SW480 (cell line): ENCODE measurements at places on chromosomes 4 and X.

DNA sequence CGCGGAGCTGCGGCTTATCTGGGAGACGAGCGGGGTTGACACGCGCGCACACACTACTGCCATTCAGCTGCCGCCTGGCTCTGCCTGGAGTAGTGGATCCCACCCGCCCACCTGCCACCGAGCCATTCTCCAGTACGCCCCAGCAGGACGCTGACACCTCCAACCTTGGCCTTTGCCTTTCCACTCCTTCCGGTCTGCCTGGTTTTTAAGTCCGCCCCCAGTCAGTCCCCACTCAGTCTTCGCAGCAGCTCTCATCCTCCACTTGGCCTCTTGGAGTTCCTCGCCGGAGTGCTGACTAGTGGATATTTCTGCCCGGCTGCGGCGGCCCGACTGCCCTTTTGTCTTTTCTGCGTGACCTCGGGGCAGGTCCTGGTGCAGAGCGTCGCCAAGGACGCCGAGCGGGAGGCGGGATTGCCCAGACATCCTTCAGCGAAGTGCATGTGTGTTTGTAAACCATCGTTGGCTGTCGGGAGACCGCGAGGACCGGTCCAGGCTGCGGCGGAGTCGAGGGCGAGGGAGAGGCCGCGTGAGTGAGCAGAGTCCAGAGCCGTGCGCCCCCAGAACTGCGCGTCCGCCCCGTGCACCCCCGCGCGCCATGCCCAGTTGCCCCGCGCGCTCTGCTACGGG lies 1.1 kb downstream of the SLIT2 start:
- DNase-seq = no peak

- no peak for DNase-seq
Observed at GRCh38 chrX:150845091-150845490, 53.4 kb downstream of the CD99L2 start.

GRCh38 chr4:99144070-99144469 lies at the start of gene ADH4:
Gene ADH4 (minus strand): TSS chr4:99144297. CDS start chr4:99144222, 75 bp downstream.
- no peak for DNase-seq

GRCh38 chrX:29136904-29137303 lies 549.7 kb downstream of the IL1RAPL1 start:
- DNase-seq = no peak

GRCh38 chr4:109571494-109571893 lies 11.4 kb downstream of the MCUB start:
- no peak for DNase-seq

DNA sequence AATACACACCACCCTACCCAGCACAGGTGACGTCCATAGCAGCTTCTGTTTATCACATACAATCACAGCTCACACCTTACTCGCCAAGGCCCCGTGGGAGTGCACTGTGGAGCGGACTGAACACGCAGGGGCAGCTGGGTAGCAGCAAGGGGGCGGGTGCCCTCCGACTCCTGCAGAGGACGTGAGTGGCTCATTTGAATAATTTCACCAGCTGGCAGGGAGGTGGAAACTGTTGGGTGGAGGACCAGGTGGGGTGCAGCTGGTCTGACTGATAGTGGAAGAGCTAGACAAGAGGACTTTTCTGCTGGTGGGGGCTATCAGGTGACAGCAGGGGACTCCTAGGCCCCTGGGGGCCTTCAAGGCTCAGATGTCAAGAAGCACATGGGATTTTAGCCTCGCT lies 16.3 kb downstream of the MAN2B2 start:
- no peak for DNase-seq

DNA sequence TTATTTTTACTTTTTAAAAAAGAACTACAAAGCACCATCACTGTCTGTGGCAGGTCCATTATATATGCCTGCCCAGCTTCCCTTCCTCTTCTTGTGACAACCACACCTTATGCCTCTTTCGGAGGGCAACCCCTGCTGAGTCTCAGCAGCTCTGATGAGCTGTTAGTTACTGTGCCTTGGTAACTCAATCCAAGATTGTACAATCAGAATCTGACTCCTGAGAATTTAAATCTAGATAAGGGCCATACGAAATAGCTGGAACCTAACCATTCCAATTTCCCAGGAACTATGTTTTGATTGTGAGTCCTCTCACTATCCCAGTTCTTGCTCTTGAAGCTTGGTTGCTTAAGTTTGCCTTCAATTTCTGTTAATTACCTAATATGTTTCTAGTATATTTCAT lies 61.9 kb downstream of the ADAMTS3 start:
- no peak for DNase-seq

DNA sequence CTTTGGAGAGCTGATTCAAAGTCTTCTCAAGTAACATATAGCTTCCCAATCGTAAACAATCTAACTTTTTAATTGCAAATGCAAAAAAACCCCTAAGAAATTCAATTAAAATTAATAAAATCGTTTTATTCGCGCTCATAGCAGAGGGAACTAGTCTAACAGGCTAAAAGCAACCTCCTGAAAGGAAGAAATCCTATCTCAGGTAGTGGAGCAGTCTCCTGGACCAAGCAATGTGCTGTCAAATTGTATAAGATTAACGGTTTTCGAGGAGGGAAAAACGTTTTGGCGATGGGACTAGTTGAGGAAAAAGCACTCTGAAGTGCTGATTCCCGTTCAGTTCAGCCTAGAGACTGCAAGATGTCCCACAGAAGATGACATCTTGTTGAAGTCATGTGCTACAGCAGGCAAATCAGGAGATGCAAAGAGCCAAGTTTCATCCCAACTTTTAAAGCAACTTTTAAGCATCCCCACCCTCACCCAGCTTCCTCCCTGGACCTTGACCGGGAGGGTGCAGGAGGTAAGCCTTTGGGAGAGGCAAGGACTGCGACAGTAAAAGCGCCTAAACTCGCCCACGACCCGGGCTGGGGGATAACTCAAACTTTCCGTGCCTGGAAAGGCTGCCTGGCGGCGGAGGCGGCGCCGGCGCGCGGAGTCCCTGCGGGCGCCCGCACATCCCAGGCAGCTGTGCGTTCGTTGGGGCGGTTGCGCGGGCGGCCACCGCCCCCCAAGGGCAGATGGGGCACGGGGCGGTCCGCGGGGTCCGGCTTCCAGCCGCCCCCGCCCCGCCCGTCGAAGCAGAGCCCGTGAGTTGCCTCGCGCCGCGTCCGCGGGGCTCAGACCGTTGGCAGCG lies 784 bp downstream of the MAP7D3 start:
- DNase-seq = peak; percentile 17

- DNase-seq = no peak
Observed at GRCh38 chr4:105933083-105933482, 37.8 kb downstream of the NPNT start.

- DNase-seq = no peak
Observed at GRCh38 chr4:186840222-186840701, 116.6 kb upstream of the FAT1 start.

DNA sequence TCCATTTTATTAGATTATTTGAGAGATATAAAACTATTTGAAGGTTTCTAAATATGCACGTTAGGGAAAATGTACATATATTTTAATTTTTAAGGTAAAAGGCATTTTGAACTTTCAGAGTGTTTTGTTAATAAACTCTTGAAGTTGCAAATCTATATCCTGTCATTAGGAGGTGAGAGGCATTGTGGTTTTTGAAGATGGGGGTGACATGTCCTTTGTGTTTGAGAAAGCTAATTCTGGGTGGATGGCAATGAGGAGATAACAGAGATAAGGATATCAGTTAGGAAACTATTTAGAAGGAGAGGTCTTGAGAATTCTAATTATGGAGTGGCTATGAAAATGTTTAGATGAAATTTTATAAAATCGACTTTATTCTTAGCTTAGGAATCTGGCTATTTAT lies 6.1 kb downstream of the STIM2 start:
- DNase-seq = no peak

GRCh38 chr4:34200535-34200934 lies 2043.8 kb downstream of the ARAP2 start:
- DNase-seq = no peak

- no peak for DNase-seq
Observed at GRCh38 chr4:37825968-37826294, 555 bp upstream of the PGM2 start.

GRCh38 chr4:127421437-127421836 lies 211.3 kb upstream of the INTU start:
- no peak for DNase-seq

DNA sequence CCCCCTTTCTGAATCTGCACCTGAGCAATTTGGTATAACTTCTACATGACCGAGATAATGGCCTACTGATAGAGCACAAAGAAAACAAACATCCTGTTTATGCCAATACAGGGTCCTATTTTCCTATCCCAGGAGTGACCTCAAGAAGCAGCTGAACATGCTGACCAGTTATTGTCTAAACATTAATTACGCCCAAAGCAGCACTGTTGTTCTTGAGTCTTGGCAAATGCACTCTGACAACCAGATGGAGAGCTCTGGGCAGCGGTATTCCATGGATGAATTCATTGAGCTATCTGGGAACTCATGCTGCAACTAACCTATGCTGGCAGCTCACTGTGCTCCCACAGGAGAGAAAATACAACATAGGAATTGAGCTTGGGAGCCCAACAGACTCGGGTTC lies 52.6 kb downstream of the PCYT1B start:
- DNase-seq = no peak

DNA sequence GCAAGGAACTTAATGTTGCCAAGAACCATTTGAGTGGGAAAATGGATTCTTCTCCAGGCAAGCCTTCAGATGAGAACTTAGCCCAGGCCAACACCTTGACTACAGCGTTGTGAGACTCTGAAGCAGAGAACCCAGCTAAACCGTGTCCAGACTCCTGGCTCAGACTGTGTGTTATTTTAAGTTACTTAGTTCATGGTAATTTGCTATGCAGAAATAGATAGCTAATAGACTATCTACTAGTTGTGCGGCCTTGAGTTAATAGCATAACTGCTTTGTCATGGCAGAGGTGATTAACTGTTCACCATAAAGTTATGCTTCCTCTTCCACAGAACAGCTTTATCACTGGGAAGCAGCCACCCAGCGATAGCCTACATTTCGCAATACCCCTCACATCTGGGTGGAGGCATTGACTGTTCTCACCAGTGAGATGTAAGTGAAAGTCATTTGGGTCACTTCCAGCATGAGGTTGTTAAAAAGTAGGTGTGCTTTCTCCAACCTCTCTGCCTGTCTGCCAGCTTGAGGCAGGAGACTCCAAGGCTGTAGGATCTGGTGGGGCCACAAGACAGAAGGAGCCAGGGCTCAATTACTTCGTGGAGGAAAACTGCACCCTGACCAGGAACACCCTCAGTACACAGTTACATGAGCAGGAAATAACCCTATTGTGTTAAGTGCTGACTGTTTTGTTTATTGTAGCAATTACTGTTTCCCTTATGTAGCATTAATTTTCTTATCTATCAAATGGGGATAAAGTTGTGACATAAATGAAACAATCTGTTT lies 94.2 kb downstream of the GPAT3 start:
- DNase-seq = peak; percentile 42

- DNase-seq = peak; percentile 61
Observed at GRCh38 chr4:30537456-30537855, 182.7 kb upstream of the PCDH7 start.

DNA sequence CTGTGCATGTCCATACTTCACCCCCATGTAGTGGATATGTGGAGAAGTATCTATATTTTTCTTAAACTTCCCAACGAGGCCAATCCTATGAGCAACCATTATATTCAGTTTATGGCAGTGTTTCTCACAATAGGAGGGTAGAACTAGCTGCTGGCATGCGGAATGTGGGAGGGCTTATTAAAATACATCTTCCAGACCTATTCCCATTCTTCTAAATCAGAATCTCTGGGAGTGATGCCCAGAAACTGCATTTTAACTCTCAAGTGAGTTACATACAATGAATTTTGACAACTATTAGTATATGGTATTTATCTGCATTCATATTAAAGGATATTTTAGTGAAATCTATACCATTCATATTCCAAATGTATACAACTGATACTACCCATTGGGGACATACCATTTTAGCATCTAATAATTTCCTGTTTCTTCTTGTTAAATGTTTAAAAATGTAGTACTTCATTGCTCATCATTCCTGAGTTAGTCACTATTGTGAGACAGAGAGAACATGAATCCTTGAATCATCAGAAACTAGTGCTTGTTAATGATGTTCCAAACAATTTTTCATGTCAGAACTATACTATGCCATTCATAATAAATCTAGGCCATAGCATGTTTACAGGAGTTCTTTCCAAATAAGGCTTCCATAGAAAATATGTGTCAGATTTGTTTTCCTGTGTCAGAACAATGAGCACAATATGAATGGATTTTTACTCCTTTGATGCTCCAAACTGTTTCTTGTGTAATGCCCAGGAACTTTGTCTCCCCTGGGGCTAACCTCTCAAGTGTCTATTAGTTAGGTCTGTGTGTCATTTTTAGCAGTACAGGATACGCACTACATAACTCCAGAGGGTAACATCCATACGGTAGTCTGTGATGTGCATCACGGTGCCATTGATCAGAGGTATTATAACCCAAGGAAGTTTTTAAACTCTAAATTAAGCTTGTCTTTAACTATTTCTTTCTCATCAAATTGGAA lies 198.8 kb upstream of the BMP3 start:
- no peak for DNase-seq

DNA sequence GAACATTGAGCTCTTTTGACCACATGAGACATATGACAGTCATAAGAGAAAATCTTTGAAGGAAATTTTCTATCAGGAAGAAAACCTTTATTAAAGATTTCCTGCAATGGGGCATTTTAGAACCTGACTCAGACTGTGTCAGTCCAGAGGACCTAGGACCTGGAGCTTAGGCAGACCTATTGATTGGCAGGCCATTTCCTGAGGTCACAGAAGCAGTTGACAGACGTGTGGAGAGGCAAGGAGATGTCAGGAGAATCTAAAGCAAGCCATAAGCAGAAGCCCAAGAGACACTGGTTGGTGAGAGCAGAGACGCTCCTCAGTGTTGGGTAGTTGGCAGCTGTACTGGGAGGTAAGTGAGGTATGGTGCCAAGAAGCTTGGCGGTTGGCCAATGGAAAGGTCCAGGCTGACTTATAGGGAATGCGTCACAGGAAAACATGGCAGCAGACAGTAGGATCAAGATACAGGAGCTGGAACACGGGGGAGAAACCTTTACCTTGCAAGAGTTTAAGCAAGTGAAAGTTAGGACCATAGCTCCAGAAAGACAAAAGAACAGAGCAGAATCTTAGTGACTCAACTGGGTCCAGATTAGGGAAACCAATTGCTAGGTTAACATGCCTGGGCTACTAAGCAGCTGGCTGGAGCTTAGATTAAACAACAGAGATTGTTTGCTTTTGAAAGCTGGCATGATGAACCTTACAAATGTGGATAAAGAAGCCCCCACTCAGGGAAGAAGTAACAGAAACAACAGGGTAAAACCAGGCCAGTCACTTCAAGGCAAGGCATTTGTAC lies 18.6 kb downstream of the PALLD start:
- DNase-seq = no peak

DNA sequence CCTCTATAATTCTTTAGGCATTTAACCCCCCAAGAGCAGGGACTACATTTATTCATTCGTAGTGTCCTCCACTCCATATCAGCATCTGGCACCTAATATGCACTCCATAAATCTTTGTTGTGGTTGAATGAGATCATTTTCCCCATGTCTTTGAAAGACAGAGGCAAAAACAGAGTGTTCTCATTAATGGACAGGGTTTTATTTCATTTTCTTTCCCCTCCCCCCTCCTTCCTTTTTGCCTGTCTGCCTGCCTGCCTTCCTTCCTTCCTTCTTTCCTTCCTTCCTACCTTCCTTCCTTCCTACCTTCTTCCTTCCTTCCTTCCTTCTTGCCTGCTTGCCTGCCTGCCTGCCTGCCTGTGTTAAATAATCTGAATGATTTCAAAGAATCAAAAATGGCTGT lies 83.2 kb downstream of the SHROOM3 start:
- DNase-seq = peak; percentile 32

GRCh38 chr4:54274795-54275665 lies 45.9 kb downstream of the PDGFRA start:
- DNase-seq = no peak
